Activated CD4-positive, alpha-beta T cell treated with anti-CD3 and anti-CD28 coated beads, Interleukin-2, amount 50 U/mL, for 48 hours (primary cell): ENCODE measurements at places on chromosomes 7 and 10.

DNA sequence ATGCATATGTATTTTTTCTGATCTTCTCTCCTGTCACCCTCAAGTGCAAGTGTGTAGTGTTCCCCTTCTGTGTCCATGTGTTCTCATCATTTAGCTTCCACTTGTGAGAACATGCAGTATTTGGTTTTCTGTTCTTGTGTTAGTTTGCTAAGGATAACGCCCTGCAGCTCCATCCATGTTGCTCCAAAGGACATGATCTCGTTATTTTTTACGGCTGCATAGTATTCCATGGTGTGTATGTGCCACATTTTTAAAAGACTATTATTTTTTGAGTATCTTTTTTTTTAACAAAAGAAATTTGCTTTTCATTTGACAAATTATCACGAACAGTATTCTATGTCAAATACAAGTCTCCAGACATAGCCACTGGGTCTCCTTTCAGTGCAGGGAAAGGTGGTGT, 110.1 kb upstream of the ZNF746 start:
- DNase-seq, result no peak

GRCh38 chr7:125491137-125491536, 561.5 kb upstream of the POT1 start:
- no peak for DNase-seq

- DNase-seq, result no peak
Observed at GRCh38 chr10:91689731-91690168, 56.9 kb upstream of the PPP1R3C start.

GRCh38 chr7:96708872-96709271, 774 bp downstream of the SEM1 start:
- no peak for DNase-seq

- no peak for DNase-seq
Observed at GRCh38 chr10:119450606-119451299, 91.8 kb downstream of the RGS10 start.

DNA sequence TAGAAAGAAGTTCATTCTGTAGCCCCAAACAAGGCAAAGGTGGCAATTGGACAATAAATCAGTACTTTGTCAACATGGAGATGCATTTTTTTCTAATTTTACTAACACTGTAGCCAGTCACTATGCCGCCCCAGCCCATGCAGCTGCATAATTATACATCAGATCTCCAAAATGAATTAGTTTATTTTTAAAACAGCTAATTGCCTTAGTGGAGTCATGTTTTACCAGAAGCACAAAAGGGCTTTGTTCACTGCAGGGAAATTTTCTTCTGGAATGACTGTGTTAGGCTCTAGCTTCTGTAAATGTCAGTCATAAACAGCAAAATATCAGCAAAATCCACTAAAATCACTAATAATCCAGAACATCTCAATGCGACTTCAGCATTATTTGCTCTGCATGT, 20.1 kb upstream of the HDAC9 start:
- DNase-seq, result no peak

DNA sequence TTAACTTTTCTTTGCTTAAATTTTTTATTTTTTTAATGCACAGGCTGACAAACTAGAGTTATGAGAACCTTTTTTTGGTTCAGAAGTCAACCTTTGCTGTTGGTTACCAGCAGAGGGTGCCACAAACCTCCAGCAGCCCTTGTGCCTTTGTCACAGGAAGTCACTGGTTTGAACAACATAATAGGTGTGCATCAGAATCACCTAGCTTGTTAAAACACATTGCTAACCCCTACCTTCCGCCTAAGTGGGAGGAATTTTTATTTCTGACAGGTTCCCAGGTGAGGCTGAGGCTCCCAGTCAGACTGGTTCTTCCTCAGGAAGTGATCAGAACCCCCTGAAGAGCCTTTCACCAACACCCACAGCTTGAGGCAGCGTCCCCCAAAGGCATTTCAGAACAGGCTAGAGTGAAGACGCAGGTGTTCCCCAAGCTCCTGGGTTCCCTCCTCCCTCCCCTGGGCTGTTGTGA, 22.6 kb upstream of the VDAC2 start:
- DNase-seq, result peak; percentile 57

DNA sequence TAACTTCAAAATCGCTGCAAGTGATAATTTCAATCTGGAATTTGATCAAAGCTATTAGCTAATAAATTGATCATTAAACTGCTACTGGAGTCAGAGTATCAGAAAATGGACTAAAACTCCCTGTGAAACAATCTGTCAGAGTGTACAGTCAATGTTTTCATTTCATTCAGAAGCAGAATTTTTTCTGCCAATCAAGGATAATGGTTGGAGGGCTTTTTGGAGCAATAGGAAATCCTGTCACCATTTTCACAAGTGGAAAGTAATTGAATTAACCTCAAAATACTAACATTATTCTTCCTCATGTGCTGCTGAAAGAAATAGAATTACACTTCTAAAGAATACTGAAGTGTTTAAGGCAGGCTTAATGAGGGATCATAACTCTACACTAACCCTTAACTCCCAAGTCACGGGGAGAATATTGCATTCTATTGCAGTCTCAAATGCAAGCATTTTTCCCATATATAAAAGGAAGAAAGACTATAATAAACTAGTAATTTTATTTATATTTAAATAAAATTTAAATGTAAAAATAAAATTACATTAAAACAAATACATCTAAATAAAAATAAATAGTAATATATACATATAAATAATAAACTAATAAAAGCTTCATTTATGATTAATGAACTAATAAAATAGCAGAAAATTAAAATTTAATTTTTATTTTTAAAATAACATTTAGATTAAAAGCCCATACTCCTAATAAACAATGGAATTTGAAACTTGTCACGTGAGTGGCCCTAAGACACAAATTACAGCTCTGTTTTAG, 67.1 kb downstream of the SEMA3E start:
- DNase-seq, result no peak

- no peak for DNase-seq
Observed at GRCh38 chr10:84599254-84599653, 270.9 kb downstream of the CCSER2 start.

- no peak for DNase-seq
Observed at GRCh38 chr7:81707966-81708365, 61.9 kb downstream of the HGF start.

- no peak for DNase-seq
Observed at GRCh38 chr10:33155720-33156638, 178.5 kb downstream of the NRP1 start.

GRCh38 chr10:44854693-44855350, 56.3 kb upstream of the TMEM72 start:
- no peak for DNase-seq

GRCh38 chr10:28545967-28546644, 13.2 kb downstream of the WAC start:
- DNase-seq, result no peak

DNA sequence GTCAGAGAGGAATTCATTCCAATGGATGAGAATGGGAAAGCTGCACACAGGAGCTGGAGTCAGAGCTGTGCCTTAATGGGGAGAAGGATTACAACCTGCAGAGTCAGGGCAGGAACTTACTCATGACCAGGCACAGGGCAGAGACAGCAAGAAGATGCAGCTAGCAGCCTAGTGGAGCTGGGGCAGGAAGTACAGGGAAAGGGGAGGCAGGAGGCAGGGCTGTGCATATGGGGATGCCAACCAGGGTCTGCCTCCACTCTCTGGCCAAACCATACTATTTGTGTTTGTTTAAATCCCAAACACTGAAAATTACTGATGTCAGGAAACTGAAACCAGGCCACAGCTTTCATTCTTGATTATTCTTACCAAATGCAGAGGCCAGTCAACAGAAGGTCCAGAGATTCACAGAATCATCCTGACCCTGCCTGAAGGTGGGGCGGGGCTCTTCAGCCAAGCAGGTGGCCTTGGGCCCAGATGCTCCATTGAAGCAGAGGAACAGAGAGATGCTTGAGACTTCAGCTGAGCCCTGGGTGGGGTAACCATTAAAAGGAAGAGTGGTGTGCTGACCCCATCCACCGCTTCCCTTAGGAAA, 461.9 kb downstream of the KCNMA1 start:
- no peak for DNase-seq
